ENCODE measurements at places on chromosomes 5 and 9.

DNA sequence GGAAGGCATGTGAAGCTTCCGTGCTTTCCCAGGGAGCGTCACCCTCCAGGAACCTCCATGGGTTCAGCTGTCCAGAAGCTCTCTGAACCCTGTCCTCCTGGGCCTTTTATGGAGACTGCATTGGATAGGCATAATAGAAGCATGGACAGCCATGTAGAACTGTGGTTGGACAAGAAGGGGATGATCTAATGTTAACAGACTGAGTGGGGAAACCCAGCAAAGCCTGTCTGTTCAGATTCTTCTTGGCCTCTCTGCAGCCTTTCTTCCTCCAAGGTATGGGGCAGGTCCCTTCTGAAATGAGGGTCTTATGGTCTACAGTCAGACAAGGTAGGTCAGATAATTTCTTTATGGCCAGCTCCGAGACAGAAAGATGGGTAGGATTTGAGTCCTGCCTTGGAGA, 59.1 kb upstream of the CTNNA1 start:
- DNase-seq: no peak

GRCh38 chr5:149999359-149999758, 1.1 kb downstream of the TIGD6 start:
- no peak for DNase-seq

DNA sequence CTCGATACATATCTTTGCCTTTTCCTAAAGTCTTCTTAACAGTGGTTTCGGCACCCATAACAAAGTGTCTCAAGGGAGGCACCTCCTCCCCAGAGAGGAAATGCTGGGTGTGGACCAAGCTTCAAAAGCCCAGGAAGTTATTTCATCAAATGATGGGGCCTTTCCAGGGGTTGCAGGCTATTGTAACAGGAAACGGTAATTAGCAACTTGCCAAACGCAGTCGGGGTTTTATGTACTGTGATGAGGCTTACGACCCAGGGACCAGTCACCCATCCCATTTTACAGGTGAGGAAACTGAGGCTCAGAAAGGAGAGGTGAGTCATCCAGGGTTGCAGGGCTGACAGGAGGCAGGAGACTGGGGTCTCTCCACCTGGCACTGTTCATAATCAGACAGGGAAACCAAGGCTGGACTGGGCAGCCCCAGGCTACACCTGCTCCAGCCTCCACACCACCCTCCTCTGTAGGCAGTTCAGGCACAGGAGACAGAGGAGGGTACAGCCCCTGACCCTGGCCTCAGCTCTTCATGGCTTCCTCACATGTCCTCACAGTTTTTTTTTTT, 30.0 kb upstream of the SUSD3 start:
- no peak for DNase-seq

- no peak for DNase-seq
Observed at GRCh38 chr5:169344629-169345028, 43.7 kb upstream of the SLIT3 start.

DNA sequence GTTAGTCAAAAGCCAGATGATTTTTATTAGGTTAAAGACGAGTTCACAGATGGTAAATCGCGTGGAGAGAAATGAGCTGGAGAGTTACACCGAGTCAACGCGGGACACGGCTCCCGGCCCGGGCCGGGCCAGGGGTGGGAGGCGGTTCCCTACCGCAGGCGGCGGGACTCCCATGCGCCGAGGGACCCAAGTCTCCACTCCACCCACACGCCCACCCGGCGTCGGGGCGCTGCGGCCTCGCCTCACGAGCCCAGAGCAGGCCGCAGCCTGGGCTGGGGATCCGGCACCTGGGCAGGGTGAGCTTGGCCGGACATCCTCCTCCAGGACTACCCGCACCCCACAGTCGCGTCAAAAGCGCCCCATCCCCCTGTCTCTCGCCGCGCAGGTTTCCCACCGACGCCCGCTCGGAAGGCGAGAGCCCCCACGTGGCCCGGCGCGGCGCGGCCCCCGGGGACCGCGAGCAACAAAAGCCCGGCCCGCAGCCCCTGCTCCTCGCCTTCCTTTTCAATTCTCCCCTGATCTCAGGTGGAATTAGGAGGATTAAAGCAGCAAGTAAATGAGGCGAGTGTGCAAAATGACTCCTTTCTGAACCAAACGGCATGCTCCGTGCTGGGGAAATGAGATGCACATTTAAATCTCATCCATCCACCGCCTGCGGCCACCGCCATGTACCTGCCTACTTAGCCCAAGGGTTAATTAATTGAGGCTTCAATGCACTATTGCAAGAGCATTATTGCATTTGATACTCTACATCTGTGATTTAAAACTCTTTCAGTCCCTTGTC, 196.5 kb upstream of the TBCA start:
- DNase-seq: no peak

GRCh38 chr9:115689331-115689730, 464.3 kb upstream of the PAPPA start:
- DNase-seq: no peak

DNA sequence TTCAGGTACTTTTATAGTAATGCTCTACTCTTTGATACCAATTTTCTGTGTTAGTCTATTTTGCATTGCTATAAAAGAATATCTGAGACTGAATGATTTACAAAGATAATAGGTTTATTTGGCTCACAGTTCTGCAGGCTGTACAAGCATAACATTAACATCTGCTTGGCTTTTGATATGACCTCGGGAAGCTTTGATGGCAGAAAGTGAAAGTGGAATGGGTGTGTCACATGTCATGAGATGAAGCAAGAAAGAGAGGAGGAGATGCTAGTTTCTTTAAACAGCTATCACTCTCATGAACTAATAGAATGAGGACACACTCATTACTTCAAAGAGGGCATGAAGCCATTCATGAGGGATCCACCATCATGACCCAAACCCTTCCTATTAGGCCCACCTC, 270.9 kb upstream of the IL12B start:
- no peak for DNase-seq

GRCh38 chr5:64622991-64623390, 67.3 kb upstream of the SHISAL2B start:
- DNase-seq: no peak

- DNase-seq: no peak
Observed at GRCh38 chr9:121840838-121841760, 189.7 kb downstream of the DAB2IP start.

GRCh38 chr9:110036286-110036685, 171.7 kb downstream of the C9orf152 start:
- no peak for DNase-seq

GRCh38 chr9:110918316-110919049, 119.8 kb downstream of the LPAR1 start:
- DNase-seq: no peak

GRCh38 chr9:16879416-16879815, 8.9 kb upstream of the BNC2 start:
- DNase-seq: no peak

DNA sequence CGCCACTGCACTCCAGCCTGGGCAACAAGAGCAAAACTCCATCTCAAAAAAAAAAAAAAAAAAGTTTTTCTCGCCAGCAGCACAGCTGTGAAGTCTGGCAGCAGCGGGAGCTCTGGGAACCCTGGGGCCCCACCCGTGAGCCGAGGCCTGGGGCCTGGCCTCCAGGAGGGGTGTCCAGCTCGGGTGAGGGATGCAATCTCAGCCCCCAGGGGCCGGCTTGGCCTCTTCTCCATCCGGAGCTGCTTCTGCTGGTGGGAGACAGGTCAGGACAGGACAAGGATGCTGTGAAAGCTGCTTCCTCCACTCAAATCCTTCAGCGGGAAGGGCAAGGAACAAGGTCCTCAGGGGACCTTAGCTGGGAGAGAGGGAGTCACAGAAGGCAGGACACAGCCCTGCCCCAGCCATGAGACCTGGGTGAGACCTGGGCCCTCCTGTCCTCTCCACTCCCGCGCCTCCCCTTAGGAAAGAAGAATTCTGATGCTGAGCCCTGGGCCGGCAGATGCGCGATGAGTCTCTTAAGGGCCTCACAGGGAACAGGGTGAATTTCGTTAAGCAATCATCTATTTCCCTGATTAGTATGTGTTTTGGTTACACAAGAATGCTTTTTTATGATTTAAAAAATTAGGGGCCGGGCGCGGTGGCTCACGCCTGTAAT, 30.6 kb downstream of the PLPP7 start:
- no peak for DNase-seq

- DNase-seq: no peak
Observed at GRCh38 chr5:56012281-56012963, 17.7 kb upstream of the IL6ST start.

DNA sequence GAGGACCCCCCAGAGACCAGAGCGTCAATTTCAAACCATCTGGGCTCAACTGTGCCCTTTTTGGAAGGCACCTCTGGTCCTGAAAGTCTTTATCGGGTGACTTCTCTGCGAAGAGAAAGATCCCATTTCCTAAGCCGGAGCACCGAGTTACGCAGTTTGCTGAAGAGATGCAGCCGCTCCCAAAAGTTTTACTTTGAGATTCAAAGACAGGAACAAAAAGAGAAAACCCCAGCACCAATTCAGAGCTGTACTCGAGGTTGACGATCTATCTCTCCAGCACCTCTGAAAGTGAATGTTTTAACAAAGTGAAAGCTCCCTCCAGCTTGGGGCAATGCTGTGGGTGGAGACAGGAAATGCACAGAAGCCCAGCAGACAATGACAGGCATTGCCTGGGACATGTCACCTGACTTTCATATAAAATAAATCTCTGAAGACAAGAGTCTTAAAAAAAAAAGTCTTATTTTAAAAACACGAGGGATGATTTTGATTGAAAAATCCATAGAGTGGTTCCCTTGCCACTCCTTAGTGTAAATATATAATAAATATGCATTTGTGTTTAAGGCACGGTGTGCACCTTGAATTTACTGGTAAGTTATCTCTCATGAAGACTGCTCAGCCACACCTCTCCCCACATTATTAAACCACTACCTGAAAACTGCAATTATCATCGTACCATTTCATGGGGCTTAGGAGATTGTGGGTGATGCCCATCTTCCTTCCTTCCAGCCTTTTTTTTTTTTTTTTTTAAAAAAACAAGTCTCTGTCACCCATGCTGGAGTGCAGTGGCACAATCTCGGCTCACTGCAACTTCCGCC, 79.9 kb downstream of the FNBP1 start:
- DNase-seq: no peak

- DNase-seq: no peak
Observed at GRCh38 chr9:89445801-89446251, 52.1 kb downstream of the SEMA4D start.

DNA sequence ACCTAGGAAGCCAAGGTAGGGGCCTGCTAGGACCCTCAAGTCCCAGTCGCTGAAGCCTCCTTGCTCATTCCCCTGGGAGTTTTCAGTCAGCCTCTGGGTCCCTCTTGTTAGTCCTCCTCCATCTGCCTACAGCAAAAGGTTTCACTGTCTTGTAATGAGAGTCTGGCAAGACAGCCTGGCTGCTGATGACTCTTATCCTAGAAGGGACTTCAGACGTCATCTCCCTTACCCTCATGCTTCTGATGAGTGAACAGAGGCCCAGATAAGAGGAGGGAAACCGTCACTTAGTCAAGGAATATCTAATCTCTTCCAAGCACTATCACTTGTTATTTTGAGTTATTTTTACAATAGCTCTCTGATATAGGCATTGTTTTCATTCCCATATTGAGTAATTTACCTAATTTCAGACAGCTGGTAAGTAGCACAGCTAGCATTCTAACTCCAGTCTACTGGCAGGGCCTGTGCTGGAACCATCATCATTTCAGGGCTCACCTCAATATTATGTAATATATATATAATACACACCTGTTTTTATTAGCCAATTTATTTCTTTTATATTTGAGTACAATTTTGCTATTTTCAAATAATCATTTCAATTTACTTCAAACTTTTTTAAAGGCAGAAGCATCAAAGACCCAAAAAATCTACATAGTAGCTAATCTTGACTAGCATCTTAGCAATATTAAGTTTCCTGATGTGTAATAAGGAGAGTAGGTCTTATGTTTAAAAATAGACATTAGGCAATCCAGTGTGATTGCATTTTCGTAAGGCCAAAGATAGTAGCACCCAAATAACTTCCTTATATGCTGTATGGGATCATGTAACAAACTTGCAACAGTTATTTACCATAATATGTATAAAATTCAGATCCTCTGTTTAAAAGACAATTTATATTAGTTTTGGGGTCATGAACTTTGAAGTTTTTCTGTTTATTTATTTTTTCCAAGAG, 7.9 kb downstream of the CMYA5 start:
- DNase-seq: no peak

GRCh38 chr9:116580853-116581252, 106.3 kb upstream of the TRIM32 start:
- DNase-seq: no peak

DNA sequence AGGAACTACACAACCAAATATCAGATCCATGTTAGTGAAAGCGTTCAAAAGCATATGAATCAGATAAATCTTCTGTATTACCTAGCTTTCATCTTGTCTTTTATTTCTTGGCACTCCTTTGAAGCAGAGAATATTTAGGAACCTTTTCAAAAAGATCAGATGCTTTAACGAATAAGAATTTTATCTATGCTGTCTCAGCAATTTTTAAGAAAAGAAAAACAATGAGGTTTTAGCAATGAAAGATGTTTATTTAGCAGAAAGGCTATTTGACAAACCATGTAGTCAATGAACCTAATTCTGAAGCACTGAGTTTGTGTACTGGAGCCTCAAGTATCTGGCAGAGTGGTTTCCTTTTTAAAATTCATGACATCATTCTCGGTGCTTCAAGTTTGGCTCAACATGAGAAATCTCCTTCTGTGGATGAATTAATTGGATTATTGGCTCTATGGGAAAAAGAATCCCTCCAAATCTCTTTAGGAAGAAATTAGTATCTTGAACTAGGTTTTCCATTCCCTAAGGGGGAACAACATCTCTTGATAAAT, 534.7 kb downstream of the CAAP1 start:
- no peak for DNase-seq

DNA sequence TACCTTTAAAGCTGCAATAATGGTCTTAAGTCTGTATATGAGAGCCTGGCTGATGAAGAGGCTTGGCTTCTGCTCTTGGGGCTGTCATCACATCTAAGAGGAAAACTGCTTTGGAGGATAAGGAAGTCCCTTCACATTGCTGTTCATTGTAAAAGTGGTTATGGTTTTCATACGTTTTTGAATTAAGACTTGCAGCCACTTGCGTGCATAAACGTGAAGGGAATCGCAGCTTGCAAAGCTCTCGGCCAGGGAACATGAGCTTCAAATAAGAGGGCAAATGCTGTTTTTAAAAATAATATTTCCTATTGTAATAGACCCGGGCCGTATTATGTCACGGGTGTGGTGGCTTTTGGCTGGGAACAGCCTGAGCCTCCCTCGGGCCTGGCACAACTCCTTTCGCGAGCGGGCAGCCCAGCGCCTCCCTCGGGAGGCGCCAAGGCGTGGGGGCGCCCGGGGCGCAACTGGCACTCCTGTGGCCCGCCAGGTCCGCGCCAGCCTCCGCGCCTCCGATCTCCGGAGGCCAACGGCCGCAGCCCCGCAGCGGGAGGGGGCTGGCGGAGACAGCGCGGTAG, 538 bp upstream of the ARHGEF28 start:
- peak; percentile 58 for DNase-seq

DNA sequence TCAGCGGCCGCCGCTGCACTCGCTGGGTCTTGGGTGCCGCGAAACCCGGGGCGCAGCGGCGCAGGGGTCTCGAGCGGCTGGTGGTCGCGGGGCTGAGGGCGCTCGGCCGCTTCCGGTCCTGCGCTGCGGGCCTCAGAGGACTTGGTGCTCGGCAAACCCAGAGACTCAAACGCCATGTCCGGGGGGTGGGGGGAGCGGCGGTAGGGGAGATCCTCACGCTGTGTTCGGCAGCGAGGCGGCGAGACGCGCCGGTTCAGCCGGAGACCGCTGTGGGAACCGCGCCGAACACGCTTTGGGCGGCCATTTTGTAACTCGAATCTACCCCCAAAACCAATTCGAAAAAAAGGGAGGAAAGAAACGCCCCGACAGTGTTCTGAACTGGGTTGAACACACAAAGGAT, 317.5 kb upstream of the CDH18 start:
- no peak for DNase-seq
